ENCODE measurements at places on chromosomes 5 and 9.

- peak; percentile 80 for DNase-seq
Observed at GRCh38 chr9:100472788-100473275, at the start of gene TMEFF1. TMEFF1 (plus strand) TSS chr9:100473149; CDS start chr9:100473545, 396 bp downstream.

GRCh38 chr5:151406322-151406947 lies 41.0 kb upstream of the SLC36A1 start:
- no peak for DNase-seq

GRCh38 chr5:102603670-102604069 lies 104.9 kb upstream of the SLCO6A1 start:
- no peak for DNase-seq

DNA sequence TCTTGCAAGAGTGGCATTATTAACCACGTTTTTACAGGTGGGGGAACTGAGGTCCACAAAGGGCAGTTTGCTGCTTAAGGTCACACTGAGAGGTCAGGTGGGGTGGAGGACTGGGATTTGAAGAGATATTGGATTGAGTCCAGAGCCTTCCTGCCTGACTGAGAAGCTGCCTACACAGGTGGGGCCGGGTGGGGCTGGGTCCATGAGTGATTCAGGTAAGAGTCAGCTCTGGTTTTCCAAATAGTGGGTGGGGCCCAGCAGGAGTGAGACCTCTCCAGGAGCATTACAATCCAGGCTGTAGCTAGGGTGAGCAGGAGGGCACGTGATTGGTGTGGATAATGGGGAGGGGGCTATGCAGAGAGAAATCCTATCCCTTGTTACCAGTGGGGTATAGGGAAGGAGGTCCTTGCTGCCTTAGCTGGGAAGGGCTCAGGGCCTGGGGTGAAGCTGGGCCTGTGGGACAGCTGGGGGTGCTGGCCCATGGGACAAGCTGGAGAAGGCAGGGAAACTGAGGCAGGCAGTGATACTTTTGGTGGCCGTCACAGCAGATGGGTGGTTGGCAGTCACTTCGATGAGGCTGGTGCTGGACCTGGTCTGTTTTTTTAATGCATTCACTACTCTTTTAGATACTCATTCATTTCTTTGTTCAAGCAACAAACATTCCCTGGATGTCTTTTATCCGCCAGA lies 2.9 kb upstream of the PTGS1 start:
- DNase-seq = no peak

DNA sequence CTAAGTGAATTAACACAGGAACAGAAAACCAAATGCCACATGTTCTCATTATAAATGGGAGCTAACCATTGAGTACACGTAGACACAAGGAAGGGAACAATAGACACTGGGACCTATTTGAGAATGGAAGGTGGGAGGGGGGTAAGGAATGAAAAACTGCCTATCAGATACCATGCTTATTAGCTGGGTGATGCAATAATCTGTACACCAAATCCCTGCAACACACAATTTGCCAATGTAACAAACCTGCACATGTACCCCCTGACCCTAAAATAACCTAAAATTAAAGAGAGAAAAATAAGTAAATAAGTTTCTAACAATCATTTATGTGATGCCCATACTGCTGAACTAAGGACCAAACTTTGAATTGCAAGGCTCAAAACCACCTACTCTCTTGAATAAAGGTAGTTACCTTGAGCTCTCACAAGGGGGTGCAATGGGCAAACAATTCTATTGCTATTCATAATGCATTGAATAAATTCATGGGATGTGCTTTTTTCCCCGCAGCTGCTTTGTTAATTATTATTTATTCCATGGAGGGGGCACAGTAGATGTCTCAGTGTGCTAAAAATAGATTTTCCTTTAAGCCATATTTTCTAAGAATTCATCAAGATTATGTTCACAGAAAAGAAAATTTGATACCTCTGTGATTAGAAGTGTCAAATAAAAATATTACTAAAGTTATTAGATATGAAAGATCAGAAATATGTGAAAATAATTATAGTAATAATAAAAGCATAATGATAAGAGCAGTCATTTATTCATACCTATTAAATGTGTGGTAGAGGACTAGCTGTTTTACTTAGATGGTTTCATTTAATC lies 76.2 kb upstream of the PTPN3 start:
- DNase-seq = peak; percentile 79

DNA sequence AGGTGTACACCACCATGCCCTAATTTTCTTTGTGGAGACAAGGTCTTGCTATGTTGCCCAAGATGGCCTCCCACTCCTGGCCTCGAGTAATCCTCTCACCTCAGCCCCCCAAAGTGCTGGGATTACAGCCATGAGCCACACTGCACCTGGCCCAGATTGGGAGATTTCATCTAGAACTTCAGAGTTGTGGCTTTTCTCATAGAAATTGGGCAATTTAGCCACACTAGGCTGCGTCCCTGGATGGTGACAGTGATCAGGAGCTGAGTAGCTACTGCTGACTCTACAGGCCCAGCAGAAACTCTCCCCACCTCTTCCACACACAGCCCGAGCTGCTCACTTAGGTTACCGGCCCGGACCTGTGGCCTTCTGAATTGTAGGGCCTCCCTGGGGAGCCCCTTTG lies 7.7 kb downstream of the PFN3 start:
- no peak for DNase-seq

DNA sequence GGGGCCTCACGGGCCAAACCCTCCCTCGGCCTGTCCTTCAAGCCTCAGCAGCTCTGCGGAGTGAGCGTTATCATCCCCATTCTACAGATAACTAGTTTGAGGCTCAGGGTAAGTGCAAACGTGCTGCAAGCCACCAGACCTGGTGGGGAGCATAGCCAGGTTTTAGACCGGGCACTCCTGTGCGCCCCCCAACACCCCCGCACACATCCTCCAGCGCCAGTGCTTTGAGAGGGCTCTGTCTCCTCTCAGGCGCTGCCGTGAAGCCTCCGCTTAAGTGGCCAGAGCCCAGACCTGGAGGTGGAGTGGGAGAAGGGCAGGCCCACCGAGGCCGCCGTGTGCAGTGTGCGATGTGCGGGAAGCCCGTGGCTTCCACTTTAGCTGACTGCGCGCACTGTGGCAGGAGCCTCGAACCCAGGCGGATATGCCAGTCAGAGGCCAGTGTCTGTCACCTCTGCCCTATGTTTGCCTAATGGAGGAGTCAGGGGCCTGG lies 1.6 kb upstream of the MGAT1 start:
- peak; percentile 77 for DNase-seq

DNA sequence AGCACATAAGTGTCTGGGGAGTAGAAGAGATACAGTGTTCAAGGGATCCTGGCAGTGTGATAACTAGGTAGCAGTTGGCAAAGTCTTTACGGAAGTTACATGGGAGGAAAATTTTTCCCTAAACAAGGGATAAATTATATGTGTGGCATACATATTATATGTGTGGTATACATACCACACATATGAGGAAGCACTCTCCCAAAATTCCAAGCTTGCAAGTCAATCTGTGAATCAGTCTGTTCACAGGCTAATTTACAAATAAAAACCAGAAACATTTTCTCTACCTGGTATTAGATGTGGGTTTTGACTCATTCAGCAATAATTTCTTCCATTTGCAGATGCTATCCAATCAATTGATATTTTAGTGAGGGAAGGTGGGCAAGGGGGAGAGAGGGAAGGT lies 110.0 kb downstream of the ISOC1 start:
- DNase-seq = no peak

GRCh38 chr9:77938163-77938562 lies 93.4 kb downstream of the GNAQ start:
- DNase-seq = no peak

GRCh38 chr9:103789686-103790085 lies 304.4 kb upstream of the SMC2 start:
- no peak for DNase-seq

DNA sequence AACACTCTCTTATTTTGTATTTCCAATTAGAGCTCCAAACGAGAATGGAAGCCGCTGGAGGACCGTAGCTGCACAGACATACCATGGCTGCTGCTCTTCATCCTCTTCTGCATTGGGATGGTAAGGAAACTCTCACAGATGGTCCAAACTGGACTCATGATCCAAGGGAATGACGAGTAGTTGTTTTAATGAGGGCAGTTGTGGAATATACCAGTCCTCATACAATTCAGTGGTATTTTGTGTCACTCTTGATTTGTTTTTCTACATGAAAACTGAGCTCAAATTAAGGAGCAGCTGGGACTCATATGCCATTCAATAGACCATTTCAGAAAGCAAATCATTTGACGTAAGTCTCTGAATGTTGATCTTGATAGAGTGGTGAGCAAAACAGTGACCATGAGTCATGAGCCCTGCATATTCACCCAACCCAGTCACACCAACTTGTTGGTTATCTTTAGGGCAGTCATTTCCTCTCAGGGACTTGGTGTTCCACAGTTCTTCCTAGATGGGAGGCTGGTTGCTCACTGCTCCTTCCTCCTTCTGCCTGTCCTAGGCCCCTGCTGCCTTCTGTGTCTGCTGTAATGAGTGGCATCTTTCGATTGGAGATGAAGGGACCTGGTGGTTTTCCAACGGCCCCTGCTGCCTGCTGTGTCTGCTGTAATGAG lies 54.9 kb downstream of the SLC44A1 start:
- DNase-seq = no peak

All from activated CD4-positive, alpha-beta T cell treated with anti-CD3 and anti-CD28 coated beads, Interleukin-2, amount 10 ng/mL, durations not matched to agents 24 days and 14 days (primary cell).